Activated naive CD4-positive, alpha-beta T cell treated with anti-CD3 and anti-CD28 coated beads, Interleukin-2, amount 10 ng/mL, durations not matched to agents 5 hours and 36 hours (primary cell): ENCODE measurements at places on chromosomes 2 and 18. TPM values are rescaled to one million over a fixed set of nuclear protein-coding genes. Genes with fewer than 3 reads are reported as not detected.

SLC19A3 gene
- not detected for total RNA-seq

AQP12A gene
- not detected for total RNA-seq

ALK gene
- not detected for total RNA-seq

LYPD1 gene
- total RNA-seq, result not detected

MRPL30 gene
- total RNA-seq, result 25.5 TPM

EVA1A gene
- total RNA-seq, result 0.36 TPM
